NCI-H526 (cell line): ENCODE measurements at places on chromosomes 3 and 15.

DNA sequence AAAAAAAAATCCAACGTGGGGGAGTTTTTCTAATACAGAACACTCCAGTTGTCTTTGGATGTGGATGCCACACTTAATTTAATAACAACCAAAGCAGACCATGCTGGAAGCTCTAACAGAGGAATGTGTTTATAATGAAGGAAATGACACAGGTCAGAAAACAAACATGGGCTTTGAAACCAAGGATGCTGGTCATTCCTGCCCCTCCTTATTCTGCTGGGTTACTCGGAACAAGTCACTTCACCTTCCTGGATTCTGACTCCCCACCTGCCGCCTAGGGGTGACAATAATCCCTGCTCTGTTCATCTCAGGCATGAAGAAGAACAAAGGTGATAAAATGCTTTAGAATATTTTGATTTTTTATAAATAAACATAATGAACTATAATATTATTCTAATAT is 240.9 kb upstream of the ADAMTS9 start:
- DNase-seq: no peak

- no peak for DNase-seq
Observed at GRCh38 chr3:17442332-17443049, 299.9 kb downstream of the TBC1D5 start.

DNA sequence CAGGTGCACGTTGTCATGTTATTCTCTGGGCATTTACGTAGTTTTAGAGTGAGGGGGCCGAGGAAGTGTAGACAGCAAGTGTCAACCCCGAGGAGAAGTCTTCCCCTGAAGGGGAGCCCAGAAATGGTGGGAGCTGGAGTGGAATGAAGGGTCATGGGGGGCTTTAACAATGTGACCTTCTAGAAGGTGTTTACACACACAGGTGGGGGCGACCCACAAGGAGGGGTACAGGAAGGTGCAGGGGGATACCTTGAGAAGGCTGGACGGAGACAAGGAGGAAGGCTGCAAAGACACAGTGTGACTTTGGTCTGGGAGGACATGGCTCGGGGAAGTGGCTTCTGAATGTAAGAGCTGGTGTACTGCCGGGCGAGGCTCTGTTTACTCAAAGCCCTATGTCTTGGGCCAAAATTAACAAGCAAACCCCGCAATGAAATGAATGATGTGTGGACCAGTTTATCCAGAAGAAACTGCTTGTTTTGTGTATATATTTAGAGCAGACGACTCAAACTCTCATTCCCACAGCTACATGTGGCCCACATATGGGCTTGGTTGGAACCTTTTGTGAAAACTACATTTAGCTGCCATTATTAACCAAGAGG is 18.7 kb downstream of the TRPM1 start:
- DNase-seq: no peak

DNA sequence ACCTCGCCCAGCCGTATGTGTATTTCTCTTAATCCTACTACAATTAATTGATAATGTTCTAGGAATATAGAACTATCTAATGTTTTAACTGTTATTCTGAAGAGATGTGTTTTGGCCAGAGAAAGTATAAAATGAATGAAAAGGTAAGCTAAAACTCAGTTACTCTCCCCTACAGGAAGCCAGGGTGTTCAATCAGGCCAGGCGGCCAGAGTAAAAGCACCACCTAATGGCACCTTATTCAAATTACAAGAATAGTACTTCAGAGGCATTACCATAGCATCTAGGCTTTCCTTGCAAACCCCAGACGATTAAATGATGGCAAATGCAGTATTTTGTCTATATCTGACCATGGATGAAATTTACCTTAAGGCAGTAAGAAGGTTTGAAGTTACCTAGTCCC is 10.4 kb downstream of the SLC12A8 start:
- DNase-seq: peak; percentile 43

DNA sequence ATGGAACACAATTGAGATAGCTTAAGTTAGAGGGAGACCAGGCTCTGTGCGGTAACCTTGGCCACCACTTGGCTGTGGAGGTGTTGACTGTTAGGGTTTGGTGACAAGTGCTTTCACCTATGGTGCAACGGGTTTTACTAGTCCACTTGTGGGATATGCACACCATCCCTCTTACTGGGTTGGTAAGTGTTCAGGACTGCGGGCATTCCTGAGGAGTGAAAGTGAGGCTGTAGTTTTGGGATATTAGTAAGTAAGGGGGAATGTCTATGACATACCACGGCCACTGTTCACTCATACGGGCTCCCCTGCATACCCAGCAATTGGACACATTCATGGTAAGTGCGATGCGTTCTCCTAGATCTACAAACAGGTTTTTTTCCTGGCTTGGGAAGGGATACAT is 8.0 kb upstream of the RAD54L2 start:
- no peak for DNase-seq

DNA sequence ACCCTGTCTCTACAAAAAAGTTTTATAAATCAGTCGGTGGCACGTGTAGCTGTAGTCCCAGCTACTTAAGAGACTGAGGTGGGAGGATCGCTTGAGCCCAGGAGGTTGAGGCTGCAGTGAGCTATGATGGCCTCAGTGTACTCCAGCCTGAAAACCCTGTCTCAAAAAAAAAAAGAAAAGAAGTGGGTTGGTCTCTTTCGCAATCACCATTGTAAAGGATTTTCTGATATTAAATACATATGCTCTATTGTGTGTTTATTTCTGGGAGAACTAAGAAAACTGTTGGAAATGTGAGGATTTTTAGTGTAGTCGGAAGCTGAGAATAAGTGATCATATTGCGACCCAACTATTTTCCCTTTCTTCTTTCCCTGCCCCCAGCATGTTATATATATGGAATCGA is 7.5 kb downstream of the ZNF710 start:
- DNase-seq: no peak

GRCh38 chr3:167355446-167355845 is 24.7 kb downstream of the ZBBX start:
- no peak for DNase-seq

GRCh38 chr3:195705081-195705991 is 15.4 kb upstream of the MUC20 start:
- no peak for DNase-seq

- DNase-seq: peak; percentile 73
Observed at GRCh38 chr3:133930341-133930933, 34.8 kb upstream of the RAB6B start.

DNA sequence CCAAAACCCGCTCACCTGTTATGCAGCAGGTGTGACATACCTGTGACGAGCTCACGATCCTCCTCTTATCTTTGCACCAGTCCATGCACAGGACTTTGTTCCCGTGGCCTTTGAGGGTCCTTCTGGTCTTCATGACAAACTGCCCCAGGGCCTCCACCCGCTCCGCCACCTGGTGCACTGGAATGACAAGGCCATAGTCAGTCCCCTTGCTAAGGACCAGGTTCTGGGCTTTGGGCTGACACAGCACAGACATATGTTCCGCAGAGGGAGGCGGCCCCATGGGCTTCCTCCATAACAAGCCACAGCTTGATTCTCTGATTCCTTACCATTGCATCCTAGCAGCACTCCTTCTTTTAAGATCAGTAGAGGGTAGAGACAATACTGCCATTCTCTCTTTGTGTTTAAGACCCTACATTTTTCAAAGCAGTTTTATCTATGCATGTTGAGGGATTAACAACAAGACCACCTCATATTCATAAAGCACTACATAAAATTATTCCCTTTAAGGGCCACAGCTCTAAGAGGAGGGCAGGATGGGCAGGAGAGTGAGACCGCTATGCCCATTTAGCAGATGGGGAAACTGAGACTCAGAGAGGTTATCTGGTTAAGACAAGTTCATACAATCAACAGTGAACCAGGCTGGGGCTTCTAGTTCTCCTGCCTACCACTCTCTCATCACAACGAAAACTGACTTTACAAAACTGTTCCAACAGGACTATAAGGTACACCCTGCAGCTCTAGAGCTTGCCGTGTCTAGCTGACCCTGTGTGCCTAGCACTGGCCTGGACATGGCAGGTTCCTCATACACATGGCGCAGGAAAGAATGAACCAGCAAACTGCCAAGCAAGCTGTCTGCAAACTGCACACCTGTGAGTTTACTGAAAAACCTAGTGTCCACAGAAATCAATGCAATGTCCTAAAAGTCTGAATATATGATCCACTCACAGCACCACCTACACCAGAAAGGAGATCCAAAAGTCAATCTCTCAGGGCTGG is 37.0 kb downstream of the GNB5 start:
- DNase-seq: no peak

GRCh38 chr3:27431116-27431515 is 53.1 kb downstream of the SLC4A7 start:
- DNase-seq: no peak

GRCh38 chr3:49899815-49900214 is 3.9 kb downstream of the MST1R start:
- peak; percentile 12 for DNase-seq

DNA sequence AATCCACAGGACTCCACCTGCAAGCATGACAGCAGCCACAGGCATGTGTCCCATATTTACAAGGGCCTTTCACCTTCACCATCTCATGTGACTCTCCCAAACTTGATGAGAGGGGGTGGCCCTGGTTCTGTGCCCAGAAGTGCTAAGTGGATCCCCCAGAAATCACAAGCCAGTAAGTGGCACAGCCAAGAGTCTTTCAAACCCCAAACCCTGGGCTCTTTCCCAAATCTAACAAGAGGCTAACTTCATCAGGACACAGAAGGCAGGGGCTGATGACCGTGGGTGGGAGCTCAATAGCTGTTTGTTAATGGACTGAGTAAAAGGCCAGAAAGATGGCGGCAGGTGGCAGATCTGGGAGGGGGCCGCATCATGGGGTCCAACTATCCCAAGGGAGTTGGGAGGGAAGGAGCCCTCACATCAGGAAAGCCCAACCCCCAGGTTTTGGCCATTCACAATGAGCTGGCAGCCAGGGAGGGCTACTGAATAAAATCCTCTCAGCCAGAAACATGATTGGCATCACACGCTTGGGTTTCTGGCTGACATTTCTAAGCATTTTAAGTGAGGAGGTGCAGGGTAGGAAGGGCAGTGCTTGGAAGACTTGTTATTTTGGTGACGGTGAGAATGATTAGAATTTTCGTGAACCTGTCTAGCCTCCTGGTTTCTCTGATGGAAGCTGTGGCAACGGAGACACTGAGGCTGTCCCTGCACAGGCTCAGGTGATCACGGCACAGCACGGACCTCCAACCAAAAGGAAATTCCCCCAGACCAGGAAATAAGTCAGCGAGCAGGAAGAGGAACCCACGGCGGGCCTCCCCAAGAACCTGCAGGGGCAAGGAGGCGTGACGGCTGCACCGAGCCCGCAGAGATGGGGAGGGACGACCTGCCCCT is 109.3 kb downstream of the OXNAD1 start:
- no peak for DNase-seq

DNA sequence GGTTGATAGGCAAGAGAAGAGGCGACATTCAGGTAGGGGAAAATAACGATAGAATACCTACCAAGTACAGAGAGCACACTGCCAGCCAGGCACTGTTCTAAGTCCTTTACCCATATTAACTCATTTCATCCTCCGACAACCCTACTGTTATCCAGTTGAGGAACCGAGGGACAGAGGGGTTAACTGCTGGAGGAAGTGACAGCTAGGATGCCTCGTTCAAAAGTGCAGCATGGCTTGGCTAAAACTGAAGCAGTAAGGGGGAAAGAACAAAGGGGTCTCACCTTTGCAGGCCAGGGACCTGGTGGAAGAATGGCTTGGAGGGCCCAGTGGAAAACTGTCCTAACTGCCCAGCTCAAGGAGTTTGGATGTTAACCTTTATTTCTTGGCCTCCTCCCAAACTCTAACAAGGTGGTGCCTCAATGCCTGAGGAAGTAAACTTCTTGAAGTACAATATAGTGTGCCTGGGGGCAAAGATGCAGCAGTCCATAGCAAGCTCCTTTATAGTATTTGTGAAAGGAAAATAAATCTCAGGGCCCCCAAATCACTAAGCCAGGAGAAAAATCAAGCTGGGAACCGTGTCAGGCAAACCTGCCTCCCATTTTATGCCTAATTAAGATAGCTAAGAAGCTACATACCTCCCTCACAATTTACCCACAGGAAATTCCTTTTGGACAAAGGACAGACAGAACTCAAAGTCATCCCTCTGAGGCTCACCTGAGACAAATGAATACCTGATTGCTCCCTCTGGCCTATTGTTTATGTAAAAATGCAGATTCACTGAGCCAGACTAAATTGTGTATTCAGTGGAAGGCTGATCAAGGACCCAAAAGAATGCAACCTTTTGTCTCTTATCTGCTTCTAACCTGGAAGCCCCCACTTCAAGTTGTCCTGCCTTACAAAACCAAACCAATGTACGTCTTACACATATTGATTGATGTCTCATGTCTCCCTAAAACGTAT is 1.6 kb upstream of the ITGB5 start:
- DNase-seq: no peak
